Chondrocyte (in vitro differentiated cells): ENCODE measurements at places on chromosomes 4 and X. TPM values are rescaled to one million over a fixed set of nuclear protein-coding genes. Genes with fewer than 3 reads are reported as not detected.

- DNase-seq = no peak
Observed at GRCh38 chr4:179196511-179196910, 1754.3 kb upstream of the AGA start.

Gene UBQLN2
- 35.0 to 39.2 TPM (median 35.9 TPM) in 3 replicates for total RNA-seq

Gene TIGD4
- total RNA-seq = 0.20 to 0.39 TPM (median 0.23 TPM) in 3 replicates

GRCh38 chr4:74320559-74321118, 12.4 kb downstream of the EPGN start:
- DNase-seq = no peak

- no peak for DNase-seq
Observed at GRCh38 chrX:104117759-104118158, 5.4 kb downstream of the ZCCHC18 start.

DNA sequence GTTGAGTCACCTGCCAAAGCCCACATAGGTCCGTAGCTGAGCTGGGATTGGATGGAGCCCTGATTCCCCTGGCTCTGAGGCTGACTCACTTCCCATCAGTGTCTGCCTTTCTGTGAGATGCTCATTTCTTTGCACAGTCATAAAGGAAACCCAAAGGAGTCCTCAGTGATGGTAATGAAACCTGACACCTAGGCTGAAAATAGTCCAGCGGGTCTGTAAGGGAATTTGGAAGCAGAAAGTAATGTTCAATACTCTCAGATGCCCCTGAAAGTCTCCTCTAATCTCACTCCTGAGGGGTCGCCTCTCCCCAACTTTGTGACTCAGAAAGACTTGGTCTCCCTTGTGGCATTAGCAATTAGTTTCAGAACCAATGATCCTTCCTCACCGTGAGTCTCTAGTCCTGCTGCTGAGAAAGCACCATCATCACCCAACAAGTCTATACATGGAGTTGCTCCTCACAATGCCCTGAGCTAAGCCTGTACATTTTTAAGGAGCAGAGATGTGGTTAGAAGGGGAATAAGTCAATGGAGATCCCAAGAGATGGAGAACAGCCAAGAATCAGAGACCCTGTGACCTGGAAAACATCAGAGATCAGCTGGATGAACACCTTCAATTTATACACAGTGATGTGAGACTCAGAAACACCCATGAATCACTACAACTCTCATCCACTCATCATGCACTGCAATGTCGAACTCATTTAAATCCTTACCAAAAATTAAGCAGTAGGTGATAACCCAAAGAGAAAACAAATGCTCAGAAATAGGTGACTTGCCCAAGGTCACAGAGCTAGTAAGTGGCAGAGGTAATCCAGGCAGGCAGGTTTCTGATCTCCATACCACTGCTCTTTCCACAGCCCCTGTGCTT, 219.0 kb upstream of the CPEB2 start:
- no peak for DNase-seq

Gene ANXA5
- total RNA-seq = 585 to 828 TPM (median 589 TPM) in 3 replicates

GRCh38 chr4:11743236-11743635, 314.5 kb upstream of the HS3ST1 start:
- no peak for DNase-seq

GRCh38 chr4:184420402-184420801, 53.9 kb downstream of the IRF2 start:
- no peak for DNase-seq

Gene GIMD1
- not detected in 3 replicates for total RNA-seq

Gene NRK
- total RNA-seq = 12.7 to 30.6 TPM (median 13.1 TPM) in 3 replicates

Gene ZDHHC15
- total RNA-seq = 0.13 to 0.51 TPM (median 0.15 TPM) in 3 replicates

DNA sequence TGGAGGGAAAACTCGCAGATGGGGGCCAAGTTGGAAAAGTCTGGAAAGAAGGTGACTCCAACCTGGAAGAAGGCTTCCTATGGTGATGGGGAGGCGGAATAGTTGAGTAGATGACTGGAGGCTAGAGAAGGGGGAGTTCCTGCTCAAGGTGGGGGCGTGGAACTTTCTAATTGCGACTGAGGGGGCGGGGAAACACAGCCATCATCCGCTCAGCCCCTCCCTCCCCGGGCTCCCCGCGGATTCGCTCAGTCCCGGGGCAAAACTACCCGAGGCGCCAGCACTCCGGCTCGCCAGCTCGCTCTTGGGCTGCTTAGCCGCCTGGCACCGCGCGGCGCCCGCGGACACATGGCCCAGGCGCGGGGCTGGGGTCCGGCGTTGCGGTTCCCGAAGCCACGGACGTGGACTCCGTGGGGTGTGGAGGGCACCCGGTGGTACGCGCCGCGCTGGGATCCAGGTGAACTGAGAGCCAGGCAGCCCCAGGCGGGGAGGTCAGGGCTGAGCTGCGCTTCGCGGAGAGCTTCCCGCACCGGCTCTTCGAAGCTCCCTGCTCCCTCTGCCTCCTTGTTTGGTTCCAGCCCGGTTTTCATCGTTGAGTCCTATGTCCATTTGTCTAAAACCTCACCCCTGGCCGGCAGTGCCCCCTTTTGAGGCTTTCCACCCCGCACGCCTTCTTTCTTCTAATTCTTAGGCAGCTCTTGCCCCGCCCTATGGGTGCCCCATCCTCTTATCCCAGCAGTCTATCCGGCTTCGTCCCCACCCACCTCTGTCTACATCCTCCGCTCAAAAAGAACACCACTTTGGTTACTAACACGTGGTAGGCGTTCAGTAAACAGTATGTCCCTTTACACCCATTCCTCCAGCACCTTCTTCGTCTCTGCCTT, 38.9 kb downstream of the STARD8 start:
- DNase-seq = no peak

- no peak for DNase-seq
Observed at GRCh38 chr4:186900232-186900900, 176.7 kb upstream of the FAT1 start.

- peak; percentile 60 for DNase-seq
Observed at GRCh38 chrX:68721991-68722860, 74.8 kb downstream of the STARD8 start.

DNA sequence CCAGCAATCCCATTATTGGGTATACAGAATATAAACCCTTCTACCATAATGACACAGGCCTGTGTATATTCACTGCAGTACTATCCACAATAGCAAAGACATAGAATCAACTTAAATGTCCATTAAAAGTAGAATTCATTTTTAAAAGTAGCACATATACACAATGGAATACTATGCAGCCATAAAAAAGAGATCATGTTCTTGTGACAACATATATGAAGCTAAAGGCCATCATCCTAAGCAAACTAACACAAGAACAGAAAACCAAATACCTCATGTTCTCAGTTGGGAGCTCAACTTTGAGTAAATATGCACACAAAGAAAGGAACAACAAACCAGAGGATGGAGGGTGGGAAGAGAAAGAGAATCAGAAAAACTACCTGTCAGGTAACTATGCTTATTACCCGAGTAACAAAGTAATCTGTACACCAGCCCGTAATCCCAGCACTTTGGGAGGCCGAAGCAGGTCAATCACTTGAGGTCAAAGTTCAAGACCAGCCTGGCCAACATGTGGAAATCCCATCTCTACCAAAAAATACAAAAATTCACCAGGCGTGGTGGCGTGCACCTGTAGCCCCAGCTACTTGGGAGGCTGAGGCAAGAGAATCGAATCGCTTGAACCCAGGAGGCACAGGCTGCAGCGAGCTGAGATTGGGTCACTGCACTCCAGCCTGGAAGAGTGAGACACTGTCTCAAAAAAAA, 22.8 kb downstream of the DHX15 start:
- DNase-seq = no peak

DNA sequence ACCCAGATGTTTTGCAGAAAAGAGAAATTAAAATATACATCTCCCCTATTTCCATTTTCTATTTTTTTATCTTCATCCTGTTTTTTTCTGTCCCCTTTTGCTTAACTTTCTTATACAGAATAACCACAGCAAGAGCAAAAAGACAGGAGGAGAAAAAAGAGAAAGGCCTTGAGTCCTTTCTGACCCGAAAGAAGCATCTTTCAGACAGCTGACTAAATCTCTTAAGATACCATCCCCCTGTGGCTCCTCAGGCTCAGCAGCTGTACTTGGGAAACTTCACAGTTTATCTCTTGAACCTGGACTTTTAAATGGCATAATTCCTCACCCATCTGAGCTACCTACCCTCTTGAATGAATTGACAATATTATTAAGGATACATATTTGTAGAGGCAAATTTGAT, 100.2 kb downstream of the FIP1L1 start:
- no peak for DNase-seq

DNA sequence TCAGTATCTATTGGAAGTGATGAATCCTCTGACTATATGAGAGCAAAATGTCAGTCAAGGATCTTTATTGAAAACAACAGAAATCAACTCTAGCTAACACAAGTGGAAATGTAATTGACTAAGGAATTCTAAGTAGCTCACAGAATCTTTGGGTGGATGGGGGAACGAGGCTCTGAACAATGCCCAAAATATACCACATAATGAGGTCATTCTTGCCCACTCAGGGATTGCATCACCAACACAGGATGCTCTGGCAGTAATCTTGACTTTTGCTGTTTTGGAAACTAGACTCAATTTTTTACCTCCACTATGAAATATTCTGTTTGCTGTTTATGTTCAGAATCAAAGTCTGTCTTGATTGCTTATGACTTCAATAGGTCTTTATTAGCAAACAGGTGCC, 127.4 kb upstream of the UNC5C start:
- no peak for DNase-seq

- DNase-seq = no peak
Observed at GRCh38 chr4:26217961-26218676, 102.7 kb upstream of the RBPJ start.
